Daoy (cell line): ENCODE measurements at places on chromosomes 16 and 17. TPM values are rescaled to one million over a fixed set of nuclear protein-coding genes. Genes with fewer than 3 reads are reported as not detected.

- DNase-seq: no peak
Observed at GRCh38 chr16:56549744-56550385, 15.0 kb upstream of the MT4 start.

DNA sequence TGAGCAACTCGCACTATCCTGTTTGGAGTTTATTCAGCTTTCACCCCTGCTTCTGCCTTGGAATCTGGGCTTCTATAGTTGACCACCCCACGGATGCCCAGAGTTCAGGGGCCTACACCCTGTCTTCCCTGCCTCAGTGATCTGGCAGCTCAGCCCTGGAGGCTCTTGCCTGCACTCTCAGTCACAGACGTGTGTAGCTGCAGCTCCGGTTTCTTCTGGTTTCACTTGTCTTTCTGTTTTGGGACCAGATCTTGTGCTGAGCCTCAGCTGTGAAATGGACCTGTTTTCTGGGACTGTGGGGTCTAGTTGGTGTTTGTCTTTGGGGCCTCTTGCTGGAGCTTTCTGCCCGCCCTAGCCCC is 5.8 kb downstream of the GPT2 start:
- DNase-seq: no peak

GRCh38 chr16:1461146-1461545 is 13.7 kb downstream of the CLCN7 start:
- no peak for DNase-seq

- no peak for DNase-seq
Observed at GRCh38 chr17:53273126-53273525, 549.6 kb upstream of the KIF2B start.

DNA sequence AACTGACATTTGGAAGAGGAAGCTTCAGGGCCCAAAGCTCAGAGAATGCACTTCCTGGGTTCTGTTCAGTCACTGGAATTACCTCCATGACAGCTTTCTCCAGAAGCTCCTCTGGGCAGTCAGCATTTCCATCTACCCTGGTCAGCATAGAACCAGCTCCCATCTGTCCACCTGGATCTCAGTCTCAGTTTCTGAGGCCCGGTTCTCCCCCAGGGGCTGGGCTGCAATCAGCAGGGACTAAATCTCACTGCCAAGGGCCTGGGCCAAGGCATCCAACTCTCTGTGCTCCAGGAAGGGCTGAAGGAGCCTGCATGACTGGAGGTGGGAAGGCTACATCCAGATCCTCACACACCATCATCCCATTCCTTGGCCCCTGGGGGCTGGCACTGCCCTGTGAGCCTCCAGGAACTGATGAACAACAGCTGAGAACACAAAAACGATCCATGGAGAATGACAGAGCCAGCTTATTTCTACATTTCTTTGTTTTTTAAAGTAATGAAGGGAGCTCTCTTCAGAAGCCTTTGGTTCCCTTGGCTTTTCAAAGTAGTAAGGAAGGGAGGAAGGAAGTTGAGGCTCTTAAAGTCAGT is 66.3 kb upstream of the MRTFB start:
- DNase-seq: no peak

GRCh38 chr16:11585460-11586377 is 1.0 kb downstream of the LITAF start:
- DNase-seq: no peak

- DNase-seq: no peak
Observed at GRCh38 chr16:64251742-64252141, 870.1 kb downstream of the CDH11 start.

DNA sequence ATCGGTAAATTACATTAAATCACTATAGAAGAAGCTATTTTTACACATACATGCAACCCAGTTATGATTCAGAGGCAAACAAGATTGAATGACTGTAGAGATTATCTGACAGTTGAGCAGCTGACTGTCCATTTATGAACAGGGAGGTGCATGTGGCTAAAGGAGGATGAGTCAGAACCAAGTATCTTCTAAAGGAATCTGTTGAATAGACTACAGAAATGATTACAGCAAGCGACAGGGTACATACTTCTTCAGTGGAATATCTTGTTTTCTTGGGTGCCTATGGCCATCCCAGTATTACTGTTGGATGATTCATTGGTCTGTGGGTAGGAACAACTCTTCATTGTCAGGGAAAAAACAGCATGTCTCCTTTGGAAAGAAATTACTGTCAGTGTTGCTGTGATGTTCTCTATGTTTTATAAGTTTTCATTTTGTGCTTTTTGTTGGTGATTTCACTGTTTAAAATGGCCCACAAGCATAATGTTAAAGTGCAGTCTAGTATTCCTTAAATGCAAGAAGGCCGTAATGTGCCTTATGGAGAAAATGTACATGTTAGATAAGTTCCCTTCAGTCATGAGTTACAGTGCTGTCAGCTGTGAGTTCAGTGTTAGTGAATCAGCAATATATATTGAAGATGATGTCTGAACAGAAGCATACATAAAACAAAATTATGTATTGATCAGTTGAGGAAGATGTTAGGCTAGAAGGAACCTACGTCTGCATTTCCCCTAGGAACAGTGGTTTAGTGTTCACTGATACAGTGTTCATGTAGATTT is 27.0 kb downstream of the CBFB start:
- peak; percentile 69 for DNase-seq

GRCh38 chr17:77564278-77564920 is 394.1 kb upstream of the TNRC6C start:
- no peak for DNase-seq

DNA sequence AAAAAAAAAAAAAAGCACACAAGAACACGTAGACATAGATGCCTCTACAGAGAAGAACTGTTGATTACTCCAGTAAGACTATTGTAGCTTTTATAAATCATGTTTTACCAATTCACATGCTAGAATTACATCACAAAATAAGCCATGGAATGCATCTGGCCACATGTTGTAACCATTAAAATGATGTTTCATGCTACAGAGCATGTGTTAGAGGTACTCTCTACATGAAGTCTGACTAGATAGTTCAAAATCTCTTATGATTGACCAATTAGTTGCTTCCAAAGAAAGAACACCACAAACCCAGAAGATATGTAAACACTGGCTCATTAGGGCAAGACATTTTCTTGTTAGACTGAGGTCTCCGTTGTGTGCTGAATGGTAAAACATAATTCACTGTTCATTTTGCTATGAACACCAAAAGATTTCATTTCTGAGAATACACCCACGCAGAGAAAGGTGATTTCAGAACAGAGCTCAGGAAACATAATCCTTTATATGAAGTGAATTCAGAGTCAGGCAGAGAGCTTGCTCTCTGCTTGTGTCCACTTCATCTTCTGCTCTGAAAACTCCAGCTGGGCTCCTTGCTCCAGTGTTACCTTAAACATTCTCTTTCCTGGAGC is 411.4 kb upstream of the SOX9 start:
- no peak for DNase-seq

- DNase-seq: no peak
Observed at GRCh38 chr17:6457688-6458459, 13.6 kb downstream of the PIMREG start.

- peak; percentile 76 for DNase-seq
Observed at GRCh38 chr17:28282596-28282995, 36.4 kb upstream of the TMEM97 start.

GRCh38 chr17:38751144-38751807 is 1.3 kb upstream of the PSMB3 start:
- peak; percentile 44 for DNase-seq

DNA sequence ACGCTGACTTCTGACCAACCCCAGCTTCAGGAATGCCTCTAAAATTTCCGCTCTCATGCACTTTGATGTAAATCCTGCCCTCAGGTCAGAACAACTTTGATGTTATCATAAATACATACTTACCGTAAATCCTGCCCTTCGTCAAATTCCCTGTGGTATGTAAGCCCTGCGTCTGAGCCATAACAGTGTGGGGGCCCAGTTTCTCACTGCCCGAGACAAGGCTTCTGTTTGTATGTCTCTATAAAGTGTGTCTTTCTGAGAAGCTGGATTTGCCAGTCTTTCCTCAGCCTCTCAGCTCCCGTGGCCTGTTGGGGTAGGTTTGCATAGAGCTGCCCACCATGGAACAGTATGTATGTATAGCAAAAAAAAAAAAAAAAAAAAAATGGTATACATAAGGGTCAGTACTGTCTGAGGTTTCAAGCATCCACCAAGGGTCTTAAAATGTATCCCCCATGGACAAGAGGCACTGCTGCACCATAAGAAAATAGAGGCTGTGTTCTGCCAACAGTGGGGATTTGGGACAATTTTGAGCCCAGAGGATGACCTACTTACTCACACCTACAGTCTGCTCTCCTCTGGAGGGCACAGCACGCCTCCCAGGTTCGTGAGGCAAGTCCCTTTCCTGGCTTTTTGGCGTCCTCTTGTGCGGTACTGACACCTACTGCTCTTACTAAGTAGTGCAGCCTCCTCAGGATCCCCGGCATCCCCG is 17.5 kb downstream of the PRMT7 start:
- DNase-seq: peak; percentile 78

GRCh38 chr17:17506181-17506741 is 10.1 kb upstream of the RASD1 start:
- no peak for DNase-seq

DNA sequence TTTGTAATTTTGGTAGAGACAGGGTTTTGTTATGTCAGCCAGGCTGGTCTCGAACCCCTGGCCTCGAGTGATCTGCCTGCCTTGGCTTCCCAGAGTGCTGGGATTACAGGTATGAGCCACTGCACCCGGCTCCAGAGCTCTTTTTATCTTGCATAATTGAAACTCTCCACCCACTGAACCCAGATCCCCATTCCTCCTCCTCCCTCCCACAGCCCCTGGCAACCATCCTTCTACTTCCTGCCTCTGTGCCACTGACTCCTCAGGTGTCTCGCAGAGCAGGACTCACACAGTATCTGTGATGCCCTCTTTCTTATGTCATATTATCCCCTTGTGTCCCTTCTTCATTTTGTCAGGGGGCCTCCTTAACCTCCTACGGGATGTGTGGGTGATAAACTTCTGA is 340.7 kb downstream of the SLC39A11 start:
- no peak for DNase-seq

MPDU1 gene
- total RNA-seq: 183 and 266 TPM in 2 replicates

ITGAX gene
- 0.42 and 1.5 TPM in 2 replicates for total RNA-seq

TOP3A gene
- total RNA-seq: 91.0 and 106 TPM in 2 replicates

PLEKHG4 gene
- 31.7 and 45.0 TPM in 2 replicates for total RNA-seq

PIK3R6 gene
- not detected in 2 replicates for total RNA-seq

SLC5A10 gene
- 0.06 TPM in 1 of 2 replicates, not detected in the other for total RNA-seq

ACSM2B gene
- not detected in 2 replicates for total RNA-seq

RTN4RL1 gene
- total RNA-seq: 0.83 TPM in 1 of 2 replicates, not detected in the other

ENPP7 gene
- total RNA-seq: not detected in 2 replicates

ZSCAN10 gene
- not detected in 2 replicates for total RNA-seq

E2F4 gene
- 109 and 111 TPM in 2 replicates for total RNA-seq

CES1 gene
- total RNA-seq: 0.17 and 9.0 TPM in 2 replicates
